Activated T-cell treated with anti-CD3 and anti-CD28 coated beads, Interleukin-2, amount 50 U/mL, for 72 hours (primary cell): ENCODE measurements at places on chromosomes 3 and 15.

GRCh38 chr15:91278951-91279350, 178.9 kb downstream of the SV2B start:
- no peaks in the 10 kb centered on the region for H3K27me3 ChIP-seq
- DNase-seq, result no peak
- H3K4me3 ChIP-seq, result no peak overlapping the region
- H3K27ac ChIP-seq, result no peak overlapping the region
- H3K36me3 ChIP-seq, result no peaks in the 10 kb centered on the region

- no peak overlapping the region for H3K4me3 ChIP-seq
- no peaks in the 10 kb centered on the region for H3K4me1 ChIP-seq
- H3K27ac ChIP-seq, result no peak overlapping the region
- DNase-seq, result no peak
- no peaks in the 10 kb centered on the region for H3K27me3 ChIP-seq
Observed at GRCh38 chr3:182400838-182401237, 392.5 kb upstream of the ATP11B start.

GRCh38 chr3:56363720-56364119, 104.5 kb downstream of the ERC2 start:
- H3K4me1 ChIP-seq, result no peaks in the 10 kb centered on the region
- H3K27me3 ChIP-seq, result peaks cover 16% of the 10 kb centered on the region
- no peak overlapping the region for H3K27ac ChIP-seq
- no peak overlapping the region for H3K4me3 ChIP-seq
- H3K36me3 ChIP-seq, result no peaks in the 10 kb centered on the region

GRCh38 chr3:133268726-133269134, 131.1 kb upstream of the BFSP2 start:
- H3K36me3 ChIP-seq, result no peaks in the 10 kb centered on the region
- no peak overlapping the region for H3K27ac ChIP-seq
- no peak overlapping the region for H3K4me3 ChIP-seq
- H3K4me1 ChIP-seq, result no peaks in the 10 kb centered on the region

DNA sequence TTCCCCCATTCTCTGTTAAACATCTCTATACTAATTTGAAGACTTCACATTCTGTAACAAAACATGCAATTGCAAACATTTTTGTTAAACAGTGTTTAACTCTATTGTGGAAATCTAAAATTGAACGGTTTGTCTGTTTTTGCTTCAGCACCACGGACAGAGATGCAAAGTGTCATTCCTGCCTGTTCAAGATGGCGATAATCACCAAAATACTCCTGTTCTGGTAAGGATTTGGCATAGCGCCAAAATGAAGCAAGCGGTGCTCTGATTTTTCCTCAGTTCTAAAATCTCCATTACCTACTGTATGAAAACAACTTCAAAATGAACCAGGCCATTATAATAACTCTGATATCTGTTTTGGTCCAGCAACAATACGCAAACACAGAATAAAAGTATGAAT, 129.7 kb upstream of the TUSC7 start:
- H3K36me3 ChIP-seq, result no peaks in the 10 kb centered on the region
- H3K27ac ChIP-seq, result no peak overlapping the region
- no peaks in the 10 kb centered on the region for H3K27me3 ChIP-seq
- no peak for DNase-seq
- H3K4me1 ChIP-seq, result no peaks in the 10 kb centered on the region

GRCh38 chr15:42134617-42135245, 21.7 kb downstream of the PLA2G4F start:
- no peak for DNase-seq
- no peaks in the 10 kb centered on the region for H3K36me3 ChIP-seq
- peaks cover 6% of the 10 kb centered on the region for H3K4me1 ChIP-seq
- peaks cover 2% of the 10 kb centered on the region for H3K27me3 ChIP-seq
- H3K4me3 ChIP-seq, result no peak overlapping the region

GRCh38 chr15:56715220-56715619, 18.1 kb downstream of the ZNF280D start:
- no peak overlapping the region for H3K27ac ChIP-seq
- H3K27me3 ChIP-seq, result no peaks in the 10 kb centered on the region
- DNase-seq, result no peak
- peaks cover 24% of the 10 kb centered on the region for H3K4me1 ChIP-seq

DNA sequence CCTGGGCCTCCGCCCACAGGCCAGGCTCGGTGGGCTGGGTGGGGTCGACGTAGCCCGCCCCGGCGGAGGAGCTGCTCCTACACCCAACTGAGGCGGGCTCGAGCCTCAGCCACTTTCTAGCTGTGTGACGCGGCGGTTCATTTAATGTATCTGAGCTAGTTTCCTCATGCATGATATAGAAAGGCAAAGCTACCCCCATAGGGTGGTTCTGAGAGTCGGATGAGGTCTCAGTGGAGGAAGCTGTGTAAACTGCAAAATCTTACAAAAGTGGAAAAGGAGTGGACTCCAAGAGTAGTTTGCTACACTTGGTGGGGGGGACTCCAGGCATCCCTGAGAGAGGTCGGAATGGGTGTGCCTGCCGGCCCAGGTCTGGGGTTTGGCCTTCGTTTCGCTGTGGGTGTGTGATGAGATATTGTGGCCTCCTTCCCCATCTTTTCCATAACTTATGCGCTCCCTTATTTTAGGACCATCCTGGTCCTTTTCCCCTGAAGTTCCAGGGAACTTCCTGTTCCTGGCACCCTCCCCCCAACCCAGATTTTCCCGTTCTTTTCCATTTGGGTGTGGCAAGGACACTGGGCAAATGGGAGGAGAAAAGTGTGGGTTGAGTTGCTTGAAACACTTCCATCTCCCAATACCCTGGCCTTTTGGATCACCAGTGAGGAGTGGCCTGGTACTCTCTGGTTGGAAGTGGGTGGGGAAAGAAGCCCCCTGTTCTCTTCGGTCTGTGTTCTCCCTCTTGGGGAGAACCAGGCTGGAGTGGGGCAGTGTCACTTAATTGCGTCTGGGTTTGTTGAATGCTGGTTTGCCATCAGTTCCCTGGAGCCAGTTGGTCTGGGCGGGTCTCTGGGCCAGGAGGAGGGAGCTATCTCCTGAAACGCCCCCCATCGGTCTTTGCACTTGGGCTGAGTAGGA, 1.1 kb downstream of the PDIA5 start:
- H3K4me3 ChIP-seq, result peak overlapping the region; percentile 88
- H3K4me1 ChIP-seq, result peaks cover 52% of the 10 kb centered on the region

DNA sequence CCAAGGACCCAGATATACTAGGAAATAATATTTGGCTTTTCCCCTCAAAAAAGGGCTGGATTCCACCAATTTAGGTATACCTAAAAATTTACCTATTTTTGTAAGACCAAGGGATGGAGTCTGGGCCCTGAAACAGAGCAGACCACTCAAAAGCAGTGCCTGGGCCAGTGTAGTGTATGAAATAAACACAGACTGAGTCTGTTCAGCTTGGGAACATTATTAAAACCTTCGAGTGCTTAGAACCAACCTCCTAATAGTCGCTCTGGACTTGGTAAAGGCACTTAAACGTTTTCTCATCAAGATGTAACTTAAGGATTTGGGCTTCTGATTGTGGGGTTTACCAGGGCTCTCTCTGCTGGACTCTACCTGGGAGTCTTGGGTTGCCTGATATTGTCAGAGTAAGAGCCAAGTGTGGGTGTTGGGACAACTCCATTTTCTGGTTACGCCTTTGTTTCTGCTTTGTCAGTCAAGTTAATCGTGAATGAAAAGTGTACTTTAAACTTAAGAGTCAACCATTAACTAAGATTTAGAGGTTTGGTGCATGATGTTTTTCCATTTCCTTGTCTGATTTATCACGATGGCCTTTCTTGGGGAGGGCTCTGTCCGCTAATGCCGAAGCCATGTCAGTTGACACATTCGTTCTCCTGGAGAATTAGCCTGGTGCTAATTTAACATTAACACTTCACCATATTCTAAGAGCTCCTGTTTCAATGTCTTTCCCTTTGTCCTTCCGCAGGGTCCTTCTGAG, 221.0 kb upstream of the TPM1 start:
- H3K27me3 ChIP-seq, result peaks cover 7% of the 10 kb centered on the region
- DNase-seq, result no peak
- H3K4me1 ChIP-seq, result no peaks in the 10 kb centered on the region
- no peaks in the 10 kb centered on the region for H3K36me3 ChIP-seq

DNA sequence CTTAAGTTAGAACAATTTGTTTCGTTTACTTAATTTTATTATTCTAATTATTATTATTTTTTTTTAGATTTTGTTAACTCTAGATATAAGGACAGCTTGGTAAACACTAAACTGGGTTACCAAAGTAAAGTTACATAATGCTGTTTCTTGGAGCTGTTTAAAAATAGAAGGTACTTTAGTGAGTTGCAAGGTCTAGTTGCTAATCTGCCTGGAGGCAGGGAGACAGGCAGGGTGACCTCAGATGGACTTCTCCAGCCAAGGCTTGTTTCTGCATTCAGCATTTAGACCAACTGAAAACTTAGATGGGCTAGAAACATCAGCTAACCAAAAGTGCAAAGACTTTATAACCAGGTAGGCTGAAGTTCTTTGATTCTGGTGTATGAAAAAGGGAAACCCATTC, 336.4 kb upstream of the GRM7 start:
- no peaks in the 10 kb centered on the region for H3K27me3 ChIP-seq
- no peaks in the 10 kb centered on the region for H3K4me1 ChIP-seq
- H3K27ac ChIP-seq, result no peak overlapping the region
- no peak overlapping the region for H3K4me3 ChIP-seq
- no peak for DNase-seq

DNA sequence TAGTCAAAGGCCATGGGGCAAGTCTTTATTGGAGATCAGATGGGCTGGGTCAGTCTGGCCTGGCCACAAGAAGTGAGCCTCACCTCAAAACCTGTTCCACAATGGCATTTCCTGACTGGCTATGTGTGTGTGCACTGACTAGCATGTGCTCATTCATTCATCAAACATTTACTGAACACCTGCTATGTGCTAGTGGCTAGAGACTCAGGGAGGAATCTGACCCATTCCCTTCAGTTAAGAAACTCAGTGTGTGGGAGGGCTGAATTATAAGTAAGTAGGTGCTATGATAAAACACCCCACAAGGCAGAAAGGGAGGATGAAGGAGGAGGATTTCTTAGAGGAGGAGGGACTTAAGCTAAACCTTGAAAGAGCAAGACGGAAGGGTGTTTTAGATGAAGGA, 5.4 kb upstream of the CGNL1 start:
- H3K4me3 ChIP-seq, result no peak overlapping the region
- H3K27me3 ChIP-seq, result peaks cover 21% of the 10 kb centered on the region
- no peak for DNase-seq
- H3K27ac ChIP-seq, result no peak overlapping the region

DNA sequence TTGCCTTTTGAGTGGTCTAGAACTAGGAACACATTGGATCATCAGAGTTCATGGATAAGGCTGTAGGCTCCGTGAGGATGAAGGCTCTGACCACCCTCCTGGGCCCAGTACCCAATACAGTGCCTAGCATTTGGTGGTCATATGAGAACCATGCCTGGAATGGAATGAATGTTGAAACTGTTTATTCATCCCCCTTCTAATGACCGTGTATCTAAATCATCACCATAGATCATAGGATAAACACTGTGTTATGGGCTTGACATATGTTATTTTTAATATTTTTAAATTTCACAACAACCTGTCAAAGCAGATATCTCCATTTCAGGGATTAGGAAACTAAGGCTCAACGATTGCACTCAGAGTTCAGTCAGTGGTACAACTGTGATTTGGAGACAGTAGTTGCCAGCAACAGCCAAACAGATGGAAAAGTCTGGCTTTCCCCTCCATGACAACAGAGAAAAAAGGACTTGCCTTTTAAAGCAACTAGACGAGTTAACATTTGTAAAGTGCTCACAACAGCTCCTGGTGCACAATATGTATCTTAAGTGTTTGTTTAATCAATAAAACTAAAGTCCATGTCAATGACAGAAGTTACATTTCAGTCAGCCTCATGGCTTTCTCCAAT, 89.6 kb downstream of the TMEM266 start:
- peaks cover 31% of the 10 kb centered on the region for H3K27me3 ChIP-seq
- H3K4me3 ChIP-seq, result no peak overlapping the region
- peaks cover 22% of the 10 kb centered on the region for H3K4me1 ChIP-seq
- no peaks in the 10 kb centered on the region for H3K36me3 ChIP-seq
- no peak for DNase-seq

DNA sequence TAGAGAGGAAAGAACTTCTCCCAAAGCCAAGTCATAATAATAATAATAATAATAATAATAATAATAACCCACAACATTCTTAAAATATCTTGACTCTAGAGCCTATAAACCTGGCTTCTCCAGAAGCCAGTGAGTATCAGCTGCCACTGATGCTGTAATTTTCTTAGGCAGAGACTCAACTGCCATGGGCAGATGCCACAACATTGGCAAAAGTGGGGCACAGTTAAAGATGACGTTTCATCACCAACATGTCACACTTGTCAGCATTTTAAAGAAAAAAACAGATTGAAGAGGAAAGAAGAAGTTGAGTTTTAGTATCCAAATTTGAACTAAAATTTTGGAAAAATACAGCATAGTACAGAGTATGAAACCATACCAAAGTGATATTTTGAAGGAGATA, 265.0 kb downstream of the ZMAT3 start:
- H3K27me3 ChIP-seq, result no peaks in the 10 kb centered on the region
- DNase-seq, result no peak
- no peak overlapping the region for H3K4me3 ChIP-seq

DNA sequence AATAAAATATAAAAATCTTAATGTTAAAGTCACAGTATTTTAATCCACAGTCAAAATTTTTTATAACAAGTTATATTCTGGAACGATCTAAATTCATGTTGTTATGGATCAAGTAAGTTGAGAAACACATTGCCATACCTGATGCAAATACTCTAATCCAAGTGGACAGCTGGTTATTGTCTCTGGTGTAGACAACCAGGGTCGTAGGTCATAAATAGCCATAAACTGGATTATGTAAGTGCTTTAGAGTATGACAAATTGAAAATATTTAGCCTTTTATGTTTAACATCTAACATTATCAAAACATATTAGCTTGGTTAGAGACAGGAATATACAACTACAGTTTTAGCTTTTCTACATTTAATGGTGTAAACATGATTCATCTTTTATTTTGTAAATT, 53.0 kb downstream of the PLSCR2 start:
- peaks cover 15% of the 10 kb centered on the region for H3K27me3 ChIP-seq
- no peaks in the 10 kb centered on the region for H3K4me1 ChIP-seq
- H3K36me3 ChIP-seq, result peaks cover 3% of the 10 kb centered on the region
- H3K4me3 ChIP-seq, result no peak overlapping the region
- DNase-seq, result no peak
- no peak overlapping the region for H3K27ac ChIP-seq

- H3K36me3 ChIP-seq, result peaks cover 8% of the 10 kb centered on the region
- H3K4me3 ChIP-seq, result peak overlapping the region; percentile 13
- peak overlapping the region; percentile 51 for H3K27ac ChIP-seq
- DNase-seq, result peak; percentile 80
Observed at GRCh38 chr15:41940441-41940857, 31.9 kb downstream of the EHD4 start.

GRCh38 chr3:14230729-14231128, 52.1 kb downstream of the LSM3 start:
- no peak for DNase-seq
- no peak overlapping the region for H3K4me3 ChIP-seq
- H3K4me1 ChIP-seq, result peaks cover 24% of the 10 kb centered on the region
- H3K36me3 ChIP-seq, result peaks cover 16% of the 10 kb centered on the region

DNA sequence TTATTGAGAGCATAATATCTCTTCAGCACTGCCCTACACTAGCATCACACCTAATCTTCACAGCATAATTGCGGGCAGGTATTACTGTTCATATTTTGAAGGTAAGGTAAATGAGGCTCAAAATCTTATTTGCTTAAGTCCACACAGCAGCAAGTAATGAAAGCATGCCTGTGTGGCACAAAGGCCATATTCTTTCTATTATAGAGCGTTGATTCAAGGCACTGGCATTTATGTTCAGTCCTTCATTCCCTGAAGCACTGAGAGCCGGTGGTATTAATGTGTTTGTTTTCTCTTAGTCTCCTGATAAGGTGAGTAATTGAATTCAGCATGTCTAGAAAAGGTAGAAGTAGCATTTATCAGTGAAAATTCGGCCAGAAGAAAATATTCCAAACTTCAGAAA, 231.2 kb downstream of the BBX start:
- H3K4me3 ChIP-seq, result no peak overlapping the region
- no peak overlapping the region for H3K27ac ChIP-seq
- no peaks in the 10 kb centered on the region for H3K27me3 ChIP-seq
- no peaks in the 10 kb centered on the region for H3K4me1 ChIP-seq
- peaks cover 3% of the 10 kb centered on the region for H3K36me3 ChIP-seq
